ENCODE measurements at places on chromosomes 3 and 15. TPM values are rescaled to one million over a fixed set of nuclear protein-coding genes. Genes with fewer than 3 reads are reported as not detected.

The GORASP1 gene
- 44.5 TPM for total RNA-seq

GRCh38 chr3:8256441-8257071, 245.1 kb upstream of the LMCD1 start:
- peak; percentile 13 for DNase-seq

DNA sequence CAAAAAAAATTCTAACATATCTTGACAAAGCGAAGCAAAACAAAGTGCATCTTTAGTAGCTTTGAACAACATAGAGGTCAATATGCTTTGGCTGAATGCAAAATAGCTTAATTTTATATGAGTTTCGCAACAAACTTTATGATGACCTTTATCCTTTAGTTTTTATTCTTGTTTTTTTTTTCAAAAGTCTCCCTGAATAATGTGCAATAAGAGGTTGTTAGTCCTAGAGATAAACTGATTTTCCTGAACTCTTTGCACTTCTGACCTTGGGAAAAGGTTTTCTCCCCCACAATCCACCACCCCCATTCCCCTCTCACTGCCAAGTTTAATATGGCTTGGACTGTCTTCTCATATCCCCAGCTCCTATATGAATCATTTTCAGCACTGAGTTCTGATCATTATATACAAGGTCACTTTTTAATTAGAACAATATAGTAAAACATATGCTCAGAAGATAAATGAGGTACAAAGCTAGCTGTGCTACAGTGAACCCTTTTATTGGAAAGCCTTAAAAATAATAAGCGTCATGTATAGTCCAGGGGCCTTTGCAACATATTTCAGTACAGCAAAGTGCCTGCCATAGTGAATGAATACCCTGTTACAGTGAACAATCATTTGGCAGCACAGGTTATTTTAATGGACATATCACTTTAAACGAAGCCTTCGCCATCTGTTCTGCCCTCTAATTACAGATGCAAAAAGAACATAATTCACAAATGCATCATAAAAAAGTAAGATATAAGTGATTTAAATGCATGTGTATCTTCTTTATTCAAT, 496.3 kb upstream of the NR2F2 start:
- DNase-seq: no peak

DNA sequence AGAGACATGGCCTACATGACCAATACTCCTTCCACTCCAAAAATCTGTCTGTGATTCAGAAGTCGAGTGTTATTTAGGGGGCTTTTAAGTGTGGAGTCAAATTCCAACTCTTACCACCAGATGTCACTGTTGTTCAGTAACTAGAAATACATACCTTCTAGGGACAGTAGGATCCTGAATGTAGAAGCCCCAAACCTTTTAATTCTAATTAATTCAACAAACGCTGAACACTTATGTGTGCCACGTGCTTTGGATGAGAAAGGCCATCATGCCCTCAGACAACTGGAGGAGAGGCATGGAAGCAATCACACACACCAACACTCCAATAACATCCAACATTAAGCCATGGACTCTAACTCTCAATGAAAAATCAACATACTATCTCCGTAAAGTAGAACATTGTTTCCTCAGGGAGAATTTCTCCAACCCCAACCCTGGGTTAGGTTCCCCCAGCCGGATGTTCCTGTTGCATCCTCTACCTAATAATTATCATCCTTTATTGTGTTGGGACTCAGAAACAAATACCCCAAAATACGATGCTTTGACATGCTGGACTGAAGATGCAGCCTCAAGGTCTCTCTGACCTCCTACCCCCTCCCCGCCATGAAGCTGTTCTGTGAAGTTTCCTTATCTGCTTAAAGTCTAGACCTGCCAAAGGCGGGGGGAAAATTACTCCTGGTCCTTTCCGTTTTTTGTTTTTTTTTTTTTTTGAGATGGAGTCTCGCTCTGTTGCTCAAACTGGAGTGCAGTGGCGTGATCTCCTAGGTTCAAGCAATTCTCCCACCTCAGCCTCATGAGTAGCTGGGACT, 8.0 kb upstream of the CCDC13 start:
- peak; percentile 62 for DNase-seq

DNA sequence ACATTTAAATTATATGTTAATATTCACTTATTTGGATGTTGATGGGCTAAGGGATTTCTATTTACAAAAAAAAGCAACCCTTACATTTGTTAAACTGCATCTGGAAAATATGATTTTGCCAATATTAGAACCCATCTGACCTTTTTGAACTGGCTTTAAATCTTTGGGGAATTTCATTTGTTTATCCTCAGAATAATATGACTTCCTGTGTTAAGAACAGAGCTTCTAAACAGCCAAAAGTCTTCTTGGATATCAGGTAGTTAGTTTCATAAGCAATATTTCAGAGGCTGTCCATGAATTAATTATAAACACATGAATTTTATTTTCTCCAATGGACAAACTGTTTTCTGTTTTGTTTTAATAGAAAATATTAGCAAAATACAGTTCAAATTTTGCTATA, 301.9 kb upstream of the AGTR1 start:
- DNase-seq: no peak

DNA sequence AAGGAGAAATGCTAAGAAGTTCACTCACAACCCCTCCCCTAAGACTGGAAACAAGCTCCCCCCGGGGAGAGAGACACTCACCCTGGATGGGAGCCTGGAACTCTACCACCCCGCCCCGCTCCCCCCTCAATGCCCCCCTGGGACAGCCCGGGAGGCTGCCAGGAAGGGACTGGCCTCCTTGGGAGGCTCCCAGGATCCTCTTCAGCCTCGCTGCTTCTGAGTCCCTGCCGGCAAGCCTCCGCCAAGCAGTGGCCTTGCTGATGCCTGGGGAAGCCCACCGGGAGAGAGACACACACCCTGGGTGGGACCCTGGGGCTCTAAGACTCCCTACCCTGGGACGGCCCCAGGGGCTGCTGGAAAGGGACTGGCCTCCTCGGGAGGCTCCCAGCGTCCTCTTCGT, 33.4 kb downstream of the CPEB1 start:
- DNase-seq: no peak

DNA sequence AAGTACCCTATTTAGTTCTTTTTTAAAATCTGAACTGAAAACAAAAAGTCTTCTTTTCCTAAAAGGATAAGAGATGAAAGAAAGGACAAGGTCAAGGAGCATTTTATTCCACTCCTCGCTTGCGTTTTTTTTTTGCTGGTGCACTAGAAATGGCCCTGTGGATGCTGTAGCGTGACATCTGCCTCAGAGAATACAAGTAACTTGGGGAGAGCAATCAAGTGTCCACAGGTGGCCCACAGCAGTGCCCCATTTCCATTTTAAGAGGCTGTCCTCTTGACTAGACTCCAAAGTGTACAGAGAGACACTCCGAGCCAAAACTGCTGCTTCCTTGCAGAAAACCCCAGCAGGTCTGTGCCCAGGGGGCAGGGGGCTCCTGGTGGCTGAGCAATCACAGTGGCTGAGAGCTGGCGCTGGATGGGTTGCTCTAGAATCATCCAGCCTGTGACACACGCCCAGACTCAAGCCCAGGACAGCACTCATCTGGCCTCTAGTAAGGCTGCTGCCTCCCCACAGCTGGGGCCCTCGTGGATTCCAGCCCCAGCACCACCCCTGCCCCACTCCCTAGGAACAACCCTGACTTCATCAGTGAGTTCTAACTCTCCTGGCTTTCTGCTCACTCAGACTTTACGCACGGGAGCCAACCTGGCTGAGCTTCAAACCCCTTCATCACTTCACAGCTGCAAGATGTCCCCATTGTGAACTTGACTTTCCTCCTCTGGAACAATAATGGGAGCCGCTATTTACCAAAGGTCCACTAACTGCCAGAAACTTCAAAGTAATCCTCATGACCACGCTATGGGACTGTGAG, 71.1 kb upstream of the SPATA12 start:
- DNase-seq: no peak

DNA sequence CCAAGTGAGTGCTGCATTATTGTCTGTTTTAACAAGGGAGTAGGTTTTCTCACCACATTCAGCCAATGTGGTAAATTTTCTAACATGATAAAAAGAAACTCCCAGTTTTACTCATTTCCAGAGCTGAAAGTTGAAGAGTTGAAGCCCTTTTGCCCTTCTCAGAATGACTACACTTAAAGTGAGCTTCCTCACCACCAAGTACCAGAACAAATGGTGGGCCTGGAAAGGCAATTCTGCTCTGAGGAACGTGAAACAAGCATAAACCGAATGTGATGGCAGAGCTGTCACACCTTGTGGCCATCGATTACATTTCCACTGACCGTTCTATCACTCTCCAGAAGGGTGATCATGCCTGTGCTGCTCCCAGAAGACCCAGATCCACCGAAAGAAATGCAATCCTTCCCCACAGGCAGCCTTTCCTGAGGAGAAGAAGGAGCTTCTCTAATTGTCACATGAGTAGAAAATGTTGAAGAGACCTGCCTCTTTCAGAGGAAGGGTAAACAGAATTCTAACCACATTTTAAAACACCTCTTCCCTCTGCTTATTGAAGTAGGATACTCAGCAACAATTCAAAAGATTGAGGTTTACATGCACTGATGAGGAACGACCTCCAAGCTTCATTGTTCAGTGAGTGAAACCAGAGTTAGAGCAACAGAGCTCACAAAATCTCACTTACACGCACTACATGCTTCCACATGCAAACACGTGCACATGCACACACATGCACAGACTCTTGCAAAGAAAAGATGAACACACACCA, 21.4 kb upstream of the CCR9 start:
- no peak for DNase-seq

The PP2D1 gene
- not detected for total RNA-seq

DNA sequence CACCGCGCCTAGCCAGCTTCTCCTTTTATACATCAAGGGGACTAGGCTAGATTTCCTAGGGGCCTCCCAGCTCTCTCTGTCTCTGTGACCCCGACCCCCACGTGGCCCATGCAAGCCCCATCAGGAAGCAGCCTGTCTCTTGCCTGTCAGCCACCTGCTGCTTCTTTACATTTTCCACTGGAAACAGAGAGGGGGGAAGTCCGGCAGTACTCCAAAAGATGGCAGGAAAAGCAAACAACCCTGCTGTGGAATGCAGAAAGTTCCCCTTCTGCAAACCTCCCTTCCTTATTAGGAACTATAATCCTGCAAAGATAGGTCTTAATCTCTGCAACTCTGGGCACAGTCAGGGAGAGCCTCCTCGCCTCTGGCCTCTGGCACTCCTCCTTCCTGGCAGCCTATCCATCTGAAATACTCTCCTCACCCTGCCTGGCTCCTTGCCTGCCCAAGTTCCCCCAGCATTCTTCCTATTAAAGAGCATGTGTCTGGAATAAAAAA, 47.4 kb upstream of the HACD2 start:
- peak; percentile 68 for DNase-seq

GRCh38 chr3:112644453-112644852, 3.5 kb upstream of the CCDC80 start:
- peak; percentile 55 for DNase-seq

- DNase-seq: peak; percentile 35
These were observed 104.2 kb upstream of the SLC7A14 start for GRCh38 chr3:170689893-170690660.

DNA sequence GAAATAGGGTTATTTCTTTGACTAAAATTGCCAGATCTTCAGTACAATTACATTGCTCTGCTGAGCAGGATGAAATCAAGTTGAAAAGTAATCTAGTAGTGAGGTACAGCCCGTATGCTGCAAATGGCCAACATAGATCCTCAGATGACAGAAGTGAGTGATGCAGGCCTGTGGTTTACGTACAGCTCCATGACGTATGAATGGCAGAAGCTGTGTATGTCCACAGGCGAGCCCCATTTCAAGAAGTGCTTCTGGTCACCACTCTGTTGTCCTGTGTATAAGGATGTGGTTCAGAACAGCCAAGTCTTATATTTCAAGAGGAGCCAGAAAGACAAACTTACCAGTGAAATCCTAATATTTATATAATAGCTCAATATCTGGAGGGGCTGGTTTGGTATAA, 9.2 kb downstream of the CD86 start:
- no peak for DNase-seq

The GOLGA6L7 gene
- not detected for total RNA-seq

Data from osteoblast (primary cell).